Astrocyte (in vitro differentiated cells and primary cell): ENCODE measurements at places on chromosomes 4 and X. TPM values are rescaled to one million over a fixed set of nuclear protein-coding genes. Genes with fewer than 3 reads are reported as not detected.

DNA sequence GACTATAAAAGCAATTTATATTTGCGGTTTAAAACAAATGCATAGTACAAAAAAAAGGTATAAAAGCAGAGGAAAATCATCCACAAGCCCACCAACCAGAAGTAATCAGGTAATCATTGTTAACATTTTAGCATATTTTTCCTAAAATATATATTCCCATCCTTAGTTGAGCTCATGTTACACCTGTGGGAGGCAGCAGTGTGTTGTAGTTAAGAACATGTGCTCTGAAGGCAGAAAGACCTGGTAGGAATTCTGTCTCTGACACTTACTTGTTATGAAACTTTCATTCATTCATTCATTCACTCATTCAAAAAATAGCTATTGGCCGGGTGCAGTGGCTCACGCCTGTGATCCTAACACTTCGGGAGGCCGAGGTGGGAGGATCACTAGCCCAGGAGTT is 15.4 kb upstream of the CDKL5 start:
- DNase-seq = peak; percentile 19
- H3K4me3 ChIP-seq = no peak overlapping the region
- H3K36me3 ChIP-seq = no peaks in the 10 kb centered on the region
- H3K4me1 ChIP-seq = no peaks in the 10 kb centered on the region

- no peaks in the 10 kb centered on the region for H3K27me3 ChIP-seq
- DNase-seq = no peak
- no peaks in the 10 kb centered on the region for H3K36me3 ChIP-seq
- H3K27ac ChIP-seq = no peak overlapping the region
- H3K4me3 ChIP-seq = no peak overlapping the region
These were observed 41.0 kb downstream of the IRF2 start for GRCh38 chr4:184433258-184433892.

GRCh38 chrX:43000121-43000520 is 222.2 kb upstream of the PPP1R2C start:
- no peaks in the 10 kb centered on the region for H3K4me1 ChIP-seq
- no peaks in the 10 kb centered on the region for H3K36me3 ChIP-seq
- no peak for DNase-seq
- H3K27me3 ChIP-seq = no peaks in the 10 kb centered on the region
- H3K4me3 ChIP-seq = no peak overlapping the region

DNA sequence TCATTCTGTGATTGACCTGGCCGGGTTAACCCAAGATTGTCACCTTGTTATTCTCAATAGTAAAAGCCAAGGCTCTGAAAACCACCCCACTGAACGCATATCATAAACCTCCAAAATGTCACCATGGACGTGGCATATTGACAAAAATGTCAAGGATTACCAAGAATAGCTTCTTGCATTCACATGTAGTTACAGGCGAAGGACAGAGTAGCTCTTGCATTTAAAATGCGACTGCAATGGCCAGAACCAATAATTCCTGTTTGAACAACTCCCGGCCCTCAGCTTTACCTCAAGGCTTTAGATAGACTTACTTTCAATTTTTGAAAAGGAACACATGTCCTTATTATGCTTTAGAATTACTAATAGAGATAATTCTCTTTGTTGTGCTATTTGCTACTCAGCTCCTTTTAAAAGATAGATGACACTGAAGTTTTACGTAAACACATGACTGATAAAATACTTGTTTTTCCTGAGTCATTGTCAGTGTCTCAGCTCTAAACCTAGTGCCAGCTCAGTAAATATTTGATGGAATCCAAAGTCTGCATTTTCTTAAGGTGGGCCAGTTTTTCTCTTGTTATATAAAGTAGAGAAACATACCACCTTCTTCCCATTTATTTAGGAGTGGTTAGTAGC is 66.3 kb downstream of the CLDN34 start:
- no peaks in the 10 kb centered on the region for H3K27me3 ChIP-seq
- H3K4me3 ChIP-seq = no peak overlapping the region
- no peaks in the 10 kb centered on the region for H3K36me3 ChIP-seq

DNA sequence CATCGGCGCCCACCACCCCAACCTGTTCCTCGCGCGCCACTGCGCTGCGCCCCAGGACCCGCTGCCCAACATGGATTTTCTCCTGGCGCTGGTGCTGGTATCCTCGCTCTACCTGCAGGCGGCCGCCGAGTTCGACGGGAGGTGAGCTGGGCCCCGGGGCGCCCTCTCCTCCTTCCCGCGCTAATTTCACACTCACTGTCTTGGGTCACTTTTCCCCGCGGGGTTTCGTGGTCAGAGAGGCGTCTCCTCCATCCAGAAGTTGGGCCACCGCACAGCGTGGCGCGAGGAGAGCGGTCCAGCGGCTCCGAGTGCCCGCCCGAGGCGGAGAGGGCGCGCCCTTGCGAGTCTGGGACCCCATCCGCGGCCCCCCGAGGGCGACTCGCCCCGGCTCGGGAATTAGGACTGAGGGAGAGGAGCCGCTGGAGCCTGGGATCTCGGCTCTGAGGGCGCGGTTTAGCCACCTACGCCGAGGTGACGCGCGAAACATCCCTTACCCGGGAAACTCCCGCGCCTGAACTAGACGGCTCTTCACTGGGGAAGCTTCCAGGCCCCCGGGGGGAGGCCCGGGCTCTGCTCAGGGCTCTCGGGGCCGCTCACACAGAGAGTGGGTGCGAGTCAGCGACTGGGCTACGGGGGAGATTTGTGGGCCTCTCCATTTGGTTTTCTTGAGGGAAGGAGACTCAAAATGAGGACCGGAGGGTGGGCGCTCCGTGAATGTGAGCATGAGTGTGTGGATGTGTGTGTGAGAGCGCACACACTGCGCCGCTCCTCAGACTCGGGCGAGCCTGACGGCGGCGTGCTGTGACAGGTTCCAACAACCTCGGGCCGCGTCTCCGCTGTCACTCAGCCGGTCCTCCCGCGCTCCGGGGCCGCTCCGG is 551 bp downstream of the NPNT start:
- peak; percentile 2 for DNase-seq
- no peak overlapping the region for H3K27ac ChIP-seq
- H3K4me1 ChIP-seq = peaks cover 11% of the 10 kb centered on the region
- peak overlapping the region; percentile 31 for H3K4me3 ChIP-seq
- H3K36me3 ChIP-seq = no peaks in the 10 kb centered on the region

- no peaks in the 10 kb centered on the region for H3K36me3 ChIP-seq
- no peaks in the 10 kb centered on the region for H3K27me3 ChIP-seq
- no peak for DNase-seq
- no peak overlapping the region for H3K27ac ChIP-seq
- H3K4me1 ChIP-seq = peaks cover 10% of the 10 kb centered on the region
These were observed 1.7 kb upstream of the METTL14 start for GRCh38 chr4:118683513-118683912.

DNA sequence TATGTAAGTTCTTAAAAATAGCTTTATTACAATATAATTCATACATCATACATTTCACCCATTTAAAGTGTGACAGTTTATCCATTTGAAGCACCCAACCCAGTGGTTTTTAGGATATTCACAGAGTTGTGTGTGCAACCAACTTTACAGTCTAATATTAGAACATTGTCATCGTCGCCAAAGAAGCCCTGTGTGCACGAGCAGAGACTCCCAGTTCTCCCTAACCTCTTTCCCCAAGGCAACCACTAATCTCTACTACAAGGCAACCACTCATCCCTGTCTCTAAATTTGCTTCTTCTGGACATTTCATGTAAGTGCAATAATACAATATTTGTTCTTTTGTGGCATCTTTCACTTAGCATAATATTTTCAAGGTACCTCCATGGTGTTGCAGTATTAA is 47.7 kb downstream of the CLDN22 start:
- peaks cover 27% of the 10 kb centered on the region for H3K36me3 ChIP-seq
- no peak overlapping the region for H3K27ac ChIP-seq
- H3K4me3 ChIP-seq = no peak overlapping the region
- H3K4me1 ChIP-seq = no peaks in the 10 kb centered on the region

DNA sequence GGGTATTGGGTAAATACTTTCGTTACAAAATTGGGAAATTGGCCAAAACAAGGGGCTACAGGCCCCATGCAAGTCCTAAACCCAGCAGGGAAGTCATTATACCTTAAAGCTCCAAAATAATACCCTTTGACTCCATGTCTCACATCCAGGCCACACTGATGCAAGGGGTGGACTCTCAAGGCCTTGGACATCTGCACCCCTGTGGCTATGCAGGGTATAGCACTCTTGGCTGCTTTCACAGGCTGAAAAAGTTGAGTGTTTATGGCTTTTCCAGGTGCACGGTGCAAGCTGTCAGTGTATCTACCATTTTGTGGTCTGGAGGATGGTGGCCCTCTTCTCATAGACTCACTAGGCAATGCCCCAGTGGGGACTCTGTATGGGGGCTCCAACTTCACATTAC is 326.5 kb downstream of the TEX13C start:
- H3K36me3 ChIP-seq = no peaks in the 10 kb centered on the region
- no peak for DNase-seq
- H3K4me3 ChIP-seq = no peak overlapping the region
- no peaks in the 10 kb centered on the region for H3K27me3 ChIP-seq

GRCh38 chr4:183638436-183638835 is 20.5 kb downstream of the RWDD4 start:
- H3K36me3 ChIP-seq = no peaks in the 10 kb centered on the region
- DNase-seq = peak; percentile 53
- no peaks in the 10 kb centered on the region for H3K27me3 ChIP-seq
- no peak overlapping the region for H3K4me3 ChIP-seq
- H3K4me1 ChIP-seq = peaks cover 35% of the 10 kb centered on the region
- H3K27ac ChIP-seq = peak overlapping the region; percentile 59

DNA sequence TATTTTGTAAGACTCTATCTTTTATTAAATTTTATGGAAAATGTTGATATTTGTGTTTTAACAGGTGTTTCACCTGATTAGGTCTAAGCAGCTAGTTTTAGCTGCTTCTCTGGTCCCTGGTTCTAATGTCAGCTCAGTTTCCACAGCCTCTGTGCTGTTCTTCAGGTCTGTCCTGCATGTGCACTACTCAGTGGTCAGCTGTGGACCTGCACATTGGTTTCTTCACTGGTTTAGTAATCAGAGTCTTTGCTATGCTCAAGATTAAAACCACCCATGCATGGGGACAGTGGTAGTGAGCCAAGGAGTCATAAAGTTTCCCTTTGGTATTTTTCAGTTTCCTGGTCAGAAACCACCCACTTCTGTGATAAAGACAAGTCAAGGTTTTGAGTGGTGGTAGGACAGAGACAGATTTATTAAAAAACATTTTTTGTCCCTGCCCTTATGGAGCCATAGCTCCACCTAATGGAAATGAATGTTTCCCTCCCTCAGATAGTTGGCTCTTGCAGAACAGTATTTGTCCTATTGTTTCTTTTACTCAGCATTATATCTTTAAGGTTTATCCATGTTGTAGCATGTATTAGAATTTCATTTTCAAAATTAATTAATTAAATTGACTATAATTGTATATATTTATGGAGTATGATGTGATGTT is 36.8 kb upstream of the VBP1 start:
- no peak for DNase-seq
- no peak overlapping the region for H3K27ac ChIP-seq
- no peaks in the 10 kb centered on the region for H3K36me3 ChIP-seq
- H3K4me1 ChIP-seq = no peaks in the 10 kb centered on the region

- no peak overlapping the region for H3K27ac ChIP-seq
- H3K4me3 ChIP-seq = no peak overlapping the region
- DNase-seq = no peak
- no peaks in the 10 kb centered on the region for H3K4me1 ChIP-seq
- no peaks in the 10 kb centered on the region for H3K36me3 ChIP-seq
These were observed 82.6 kb upstream of the ANK2 start for GRCh38 chr4:112966701-112967488.

- H3K4me3 ChIP-seq = no peak overlapping the region
- H3K4me1 ChIP-seq = peaks cover 4% of the 10 kb centered on the region
- no peaks in the 10 kb centered on the region for H3K36me3 ChIP-seq
- DNase-seq = peak; percentile 50
- no peak overlapping the region for H3K27ac ChIP-seq
These were observed 163.0 kb upstream of the NAP1L5 start for GRCh38 chr4:88860586-88860985.

Gene KCNIP4
- 0.26 and 0.59 TPM in 2 replicates for total RNA-seq

Gene DKK2
- total RNA-seq = 2.1 and 3.3 TPM in 2 replicates

Gene MAGEB17
- total RNA-seq = not detected in 2 replicates

Gene MAGEH1
- 15.1 and 15.4 TPM in 2 replicates for total RNA-seq

Gene STK26
- 64.7 and 69.4 TPM in 2 replicates for total RNA-seq
